ENCODE measurements at places on chromosomes 16 and 17. TPM values are rescaled to one million over a fixed set of nuclear protein-coding genes. Genes with fewer than 3 reads are reported as not detected.

GRCh38 chr16:2715519-2715918 lies 4.5 kb downstream of the PRSS27 start:
- no peak for DNase-seq

DNA sequence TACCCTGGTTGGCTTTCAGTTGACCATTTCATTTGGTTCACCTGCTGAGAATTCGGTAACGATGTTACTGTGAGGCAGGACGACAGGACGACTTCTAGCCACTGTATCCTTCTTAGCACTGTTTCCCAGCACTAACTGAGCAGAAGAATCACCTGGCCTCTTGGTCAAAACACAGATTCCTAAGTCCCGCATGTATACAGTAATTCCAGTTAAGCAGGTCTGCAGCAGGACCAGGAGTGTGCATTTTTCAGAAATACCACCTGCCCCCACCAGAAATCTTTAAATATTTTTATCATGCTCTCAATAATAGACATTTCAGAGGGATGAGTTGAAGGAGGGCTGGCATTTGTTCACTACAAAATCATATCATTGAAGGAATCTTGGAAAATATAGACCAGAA lies 22.6 kb downstream of the RSL1D1 start:
- DNase-seq: no peak

- no peak for DNase-seq
These were observed 4.1 kb downstream of the ELMO3 start for GRCh38 chr16:67202956-67203493.

GRCh38 chr16:85680352-85680944 lies 8.3 kb downstream of the GINS2 start:
- DNase-seq: no peak

DNA sequence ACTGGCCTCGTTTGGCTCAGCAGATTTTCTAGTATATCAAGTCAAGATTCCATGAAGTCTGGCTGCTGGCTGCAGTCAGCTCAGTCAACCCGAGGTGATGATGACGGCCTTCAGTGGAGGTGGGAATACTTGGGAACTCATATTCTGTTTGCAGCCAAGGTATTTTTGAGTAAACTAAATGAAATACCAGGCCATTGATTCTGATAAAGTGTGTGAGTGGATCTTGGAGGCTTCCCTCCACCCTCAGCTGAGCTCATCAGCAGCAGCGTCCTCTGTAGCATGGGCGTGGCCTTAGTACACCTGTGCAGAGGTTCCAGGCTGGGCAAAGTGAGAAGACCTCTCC lies 22.0 kb upstream of the TACO1 start:
- DNase-seq: no peak

DNA sequence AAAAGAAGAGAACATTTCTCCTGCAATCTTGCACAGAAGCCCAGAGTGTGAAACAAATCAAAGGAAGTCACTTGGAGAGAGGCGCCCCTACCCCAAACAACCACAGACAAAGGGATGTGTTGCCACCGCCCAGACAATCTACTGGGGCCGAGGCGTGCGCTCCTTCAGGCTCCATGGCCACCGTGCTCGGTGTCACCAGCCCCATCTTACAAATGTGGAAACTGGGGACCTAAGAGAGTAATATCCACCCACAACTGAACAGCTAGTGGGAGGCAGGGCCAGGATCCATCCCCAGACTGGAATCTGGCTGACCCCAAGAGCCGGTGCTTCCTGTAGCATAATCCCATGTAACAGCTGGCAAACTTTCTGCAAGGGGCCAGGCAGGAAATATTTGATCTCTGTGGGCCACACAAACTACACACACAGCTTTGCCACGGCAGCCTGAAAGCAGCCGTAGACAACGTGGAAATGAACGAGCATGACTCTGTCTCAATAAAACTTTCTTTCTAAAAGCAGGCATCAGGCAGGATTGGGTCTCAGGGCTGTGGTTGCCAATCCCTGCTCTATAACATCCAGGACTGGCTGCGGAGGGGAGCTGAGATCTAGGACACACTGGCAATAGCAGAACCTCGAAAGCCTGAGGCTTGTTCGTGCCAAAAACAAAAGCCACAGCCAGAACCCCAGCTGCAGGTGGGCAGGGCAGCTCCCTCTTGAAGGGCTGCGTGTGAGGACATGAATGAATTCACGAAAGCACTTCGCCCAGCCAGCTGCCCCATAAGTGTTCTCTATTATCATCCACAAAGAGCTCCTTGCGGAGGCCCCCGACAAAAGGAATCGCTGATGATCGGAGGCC lies 26.6 kb upstream of the GINS2 start:
- no peak for DNase-seq

DNA sequence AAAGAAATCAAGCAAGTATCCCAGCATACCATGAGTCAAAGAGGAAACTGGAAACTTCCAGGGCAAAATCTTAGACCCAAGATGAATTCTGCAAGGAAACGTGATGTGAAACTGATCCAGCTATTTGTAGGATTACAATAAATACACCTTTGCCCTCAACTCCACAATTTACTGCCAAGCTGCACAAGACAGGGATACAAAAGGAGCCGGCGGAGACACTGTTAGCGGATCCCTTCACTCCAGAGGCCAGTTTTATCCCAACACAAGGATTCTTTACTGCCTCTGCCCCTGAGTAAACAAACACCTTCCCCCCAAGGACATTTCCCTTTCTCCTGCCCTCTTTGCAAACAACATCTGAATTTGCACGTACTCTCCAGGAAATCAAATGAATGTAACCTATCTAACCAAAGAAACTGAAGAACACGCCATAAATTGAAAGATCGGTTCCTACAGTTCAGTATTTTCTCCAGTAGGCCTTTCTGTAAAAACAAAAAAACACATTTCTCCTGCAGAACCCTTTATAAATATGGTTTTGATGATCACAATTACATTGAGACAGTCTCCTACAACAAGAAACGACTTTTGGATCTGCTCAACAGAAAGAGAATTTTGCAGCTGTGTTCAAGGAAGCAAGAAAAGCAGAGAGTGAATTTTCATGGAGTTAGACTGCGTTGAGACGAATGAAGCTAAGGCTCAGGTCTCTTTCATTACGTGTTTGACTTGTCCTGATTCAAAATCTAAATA lies 1.4 kb upstream of the CBX2 start:
- DNase-seq: no peak

- no peak for DNase-seq
These were observed 32.9 kb upstream of the USP22 start for GRCh38 chr17:21075739-21076085.

DNA sequence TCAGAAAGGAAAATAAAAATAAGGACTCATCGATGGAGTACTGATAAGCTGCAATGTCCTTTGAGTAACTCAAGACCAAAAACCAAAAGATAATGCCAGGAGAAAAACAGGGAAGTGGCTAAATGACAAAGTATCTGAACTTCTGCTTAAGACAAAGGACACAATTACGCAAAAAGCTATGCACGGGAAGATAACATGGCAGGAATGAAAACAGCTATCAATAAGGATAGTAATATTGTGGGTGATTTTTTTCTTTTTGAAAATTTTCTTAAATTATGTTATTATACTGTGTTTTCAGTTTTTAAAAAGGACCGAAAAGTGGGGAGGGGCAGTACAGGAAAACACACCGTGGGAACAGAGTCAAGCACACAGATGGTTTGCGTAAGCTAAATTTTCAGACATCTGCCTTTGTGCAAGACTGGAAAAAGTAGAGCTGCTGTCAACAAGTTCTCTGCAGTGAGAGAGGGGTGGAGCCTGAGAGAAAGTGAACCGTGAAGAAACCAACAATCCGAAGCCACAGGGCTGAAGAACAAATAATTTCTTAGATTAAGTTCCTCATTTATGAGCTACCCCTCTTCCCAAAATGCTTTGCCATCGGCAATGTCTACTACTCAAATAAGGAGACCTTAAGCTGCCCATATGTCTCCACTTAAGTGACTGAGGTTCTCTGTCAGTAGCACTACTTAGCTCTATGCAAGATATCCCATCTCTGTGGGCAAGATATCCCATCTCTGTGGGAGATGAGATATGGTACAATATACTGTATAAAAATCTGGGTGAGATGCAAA lies 99.9 kb upstream of the CORO6 start:
- DNase-seq: no peak

- peak; percentile 76 for DNase-seq
These were observed at the start of gene BCO1 for GRCh38 chr16:81238296-81239011. Gene BCO1 (plus strand): TSS chr16:81238689. CDS start chr16:81238909, 220 bp downstream.

LRRC37B gene
- total RNA-seq: 7.5 TPM

ZNF624 gene
- 8.7 TPM for total RNA-seq

TNS4 gene
- total RNA-seq: 0.34 TPM

KRT33A gene
- not detected for total RNA-seq

GUCY2D gene
- not detected for total RNA-seq

CACNG4 gene
- total RNA-seq: 0.84 TPM

FBXL16 gene
- 0.82 TPM for total RNA-seq

KRTAP2-1 gene
- not detected for total RNA-seq

Measured in kidney epithelial cell (primary cell).